Vagina (tissue), 2 donors: ENCODE measurements at places on chromosomes 6 and 20. TPM values are rescaled to one million over a fixed set of nuclear protein-coding genes. Genes with fewer than 3 reads are reported as not detected.

- no peak overlapping the region for H3K4me3 ChIP-seq
- DNase-seq, result no peak
- H3K4me1 ChIP-seq, result no peaks in the 10 kb centered on the region
Measured at GRCh38 chr6:165556116-165556843, 106.8 kb downstream of the PDE10A start.

GRCh38 chr6:53947780-53948179 is 153.0 kb downstream of the LRRC1 start:
- H3K27me3 ChIP-seq, result no peaks in the 10 kb centered on the region
- H3K36me3 ChIP-seq, result no peaks in the 10 kb centered on the region
- H3K4me1 ChIP-seq, result peaks cover 7% of the 10 kb centered on the region
- H3K27ac ChIP-seq, result no peak overlapping the region
- H3K4me3 ChIP-seq, result no peak overlapping the region

DNA sequence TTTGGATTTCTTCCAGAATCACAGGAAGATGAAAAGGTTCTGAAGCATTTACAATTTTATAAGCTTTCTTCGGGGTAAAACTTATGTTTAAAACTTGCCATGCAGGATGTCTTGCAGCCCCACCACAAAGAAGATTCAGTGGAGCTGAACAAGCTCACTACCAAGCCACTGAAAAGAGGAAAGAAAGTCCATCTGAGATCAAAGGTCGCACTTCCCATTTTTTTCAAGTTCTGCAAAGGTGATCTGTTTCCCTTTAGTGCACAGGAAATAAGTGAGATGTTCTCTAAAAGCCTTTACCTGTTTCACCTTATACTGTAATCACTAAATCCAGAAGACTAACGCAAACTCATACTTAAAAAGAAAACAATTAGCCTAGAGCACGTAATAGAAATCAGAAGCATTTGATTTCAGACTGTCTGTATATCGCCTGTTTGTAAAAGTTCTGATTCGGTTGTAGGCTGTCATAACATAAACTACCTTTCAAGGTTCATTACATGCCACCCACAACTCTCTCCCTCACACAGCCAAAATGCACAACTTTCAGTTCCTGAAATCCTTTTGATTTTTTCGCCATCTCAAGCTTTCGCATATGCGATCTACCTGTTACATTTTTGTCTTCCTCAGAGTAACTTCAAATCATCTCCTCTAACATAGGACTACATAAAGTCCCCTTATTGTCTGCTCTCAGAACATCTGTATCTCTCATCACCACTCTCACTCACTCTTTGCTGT is 1.8 kb downstream of the ECHDC1 start:
- DNase-seq, result no peak
- peak overlapping the region; percentile 69 for H3K4me3 ChIP-seq
- H3K27ac ChIP-seq, result peak overlapping the region; percentile 83
- peaks cover 53% of the 10 kb centered on the region for H3K4me1 ChIP-seq

DNA sequence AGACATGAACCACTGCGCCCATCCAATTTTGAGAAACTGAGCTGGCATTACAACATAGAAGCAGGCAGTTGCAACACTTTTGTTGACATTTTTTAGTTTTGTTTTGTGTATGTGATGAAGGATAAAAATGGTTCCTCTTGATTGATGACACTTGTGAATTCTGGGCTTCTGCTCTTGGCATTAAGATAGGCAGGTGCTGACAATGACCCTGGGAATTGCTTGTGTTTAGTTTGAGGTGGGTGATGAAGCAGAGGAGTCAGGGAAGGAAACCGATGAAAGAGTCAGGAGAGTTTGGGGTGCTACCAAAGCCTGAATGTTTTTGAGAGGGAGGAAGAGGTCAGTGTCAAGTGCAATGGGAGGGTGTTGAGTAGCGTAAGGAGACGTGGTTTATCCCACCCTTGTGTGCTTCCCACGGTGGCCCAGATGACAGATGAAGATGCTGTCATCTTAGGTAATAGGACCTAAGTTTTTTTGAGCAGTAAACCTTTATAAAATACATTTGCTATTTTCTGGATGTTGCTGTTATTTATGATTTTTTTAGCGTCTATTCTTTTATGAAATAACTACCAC is 19.4 kb downstream of the CDS2 start:
- no peaks in the 10 kb centered on the region for H3K36me3 ChIP-seq
- no peak overlapping the region for H3K27ac ChIP-seq
- peaks cover 57% of the 10 kb centered on the region for H3K4me1 ChIP-seq
- H3K4me3 ChIP-seq, result no peak overlapping the region
- DNase-seq, result no peak

DNA sequence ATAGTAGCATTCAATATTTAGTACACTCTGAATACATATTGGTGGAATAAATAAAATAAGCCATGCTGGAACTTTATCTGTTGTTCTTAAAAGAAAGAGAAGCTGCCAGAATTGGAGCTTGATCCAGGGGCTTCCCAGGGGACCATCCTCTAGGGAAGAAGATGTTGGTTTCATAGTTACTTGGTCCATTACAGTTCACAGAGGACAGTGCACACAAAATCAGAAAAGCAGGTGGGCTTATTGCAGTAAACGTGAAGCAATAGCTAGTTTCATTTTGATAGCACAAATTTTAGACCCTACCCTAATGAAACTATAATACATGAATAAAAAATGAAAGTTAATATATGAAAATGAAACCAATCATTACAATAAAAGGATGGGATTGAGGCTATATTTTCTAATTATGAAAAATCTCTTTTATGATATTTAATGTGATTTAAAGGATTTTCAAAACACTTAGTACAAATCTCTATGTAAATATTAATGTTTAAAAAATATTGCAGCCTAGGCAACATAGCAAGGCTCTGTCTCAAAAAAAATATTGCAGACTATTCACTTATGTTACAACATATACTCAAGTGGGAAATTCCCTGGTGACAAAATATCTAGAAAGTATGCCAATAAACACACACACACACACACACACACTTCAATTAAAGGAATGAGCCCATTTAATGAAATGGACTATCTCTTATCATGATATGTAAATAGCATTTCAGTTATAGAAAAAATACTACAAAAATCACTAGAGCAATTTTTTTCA is 227.0 kb upstream of the MARCKS start:
- no peak for DNase-seq
- H3K4me1 ChIP-seq, result peaks cover 45% of the 10 kb centered on the region
- H3K27ac ChIP-seq, result peak overlapping the region; percentile 27

DNA sequence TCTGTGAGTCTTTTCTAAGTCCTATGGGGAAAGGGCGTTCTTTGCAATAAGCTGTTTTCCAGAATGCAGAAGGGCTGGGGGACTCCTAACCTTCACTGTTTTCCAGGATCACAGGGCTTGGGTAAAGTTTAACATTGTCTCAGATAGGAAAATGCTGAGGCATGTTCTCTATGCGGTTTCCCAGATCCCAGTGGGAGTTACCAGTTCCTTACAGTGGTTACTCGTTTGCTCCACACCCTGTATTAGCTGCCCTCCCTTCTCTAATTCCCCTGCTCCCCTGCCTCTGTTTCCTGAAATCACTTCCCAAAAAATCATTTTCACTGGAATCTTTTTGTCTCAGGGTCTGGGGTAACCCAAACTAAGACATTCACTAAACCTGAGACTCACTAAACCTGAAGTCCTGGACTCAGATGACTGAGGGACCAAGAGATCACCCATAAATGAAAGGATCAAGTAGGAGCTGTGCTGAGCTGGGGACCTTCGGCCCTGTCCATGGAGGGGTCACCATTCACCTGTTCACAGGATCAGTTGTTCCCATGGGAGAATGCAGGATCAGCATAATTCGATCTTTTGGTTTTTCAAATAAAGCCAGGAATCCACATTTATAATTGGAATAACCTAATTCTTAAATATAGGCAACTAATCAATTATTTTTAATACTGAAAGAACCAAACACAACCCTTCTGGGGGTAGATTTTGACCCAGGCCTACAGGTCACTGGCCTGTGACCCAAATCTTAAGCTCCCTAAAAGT is 76.2 kb downstream of the ISM1 start:
- H3K4me1 ChIP-seq, result no peaks in the 10 kb centered on the region
- H3K36me3 ChIP-seq, result no peaks in the 10 kb centered on the region
- no peak overlapping the region for H3K4me3 ChIP-seq
- DNase-seq, result no peak
- no peak overlapping the region for H3K27ac ChIP-seq
- no peaks in the 10 kb centered on the region for H3K27me3 ChIP-seq

DNA sequence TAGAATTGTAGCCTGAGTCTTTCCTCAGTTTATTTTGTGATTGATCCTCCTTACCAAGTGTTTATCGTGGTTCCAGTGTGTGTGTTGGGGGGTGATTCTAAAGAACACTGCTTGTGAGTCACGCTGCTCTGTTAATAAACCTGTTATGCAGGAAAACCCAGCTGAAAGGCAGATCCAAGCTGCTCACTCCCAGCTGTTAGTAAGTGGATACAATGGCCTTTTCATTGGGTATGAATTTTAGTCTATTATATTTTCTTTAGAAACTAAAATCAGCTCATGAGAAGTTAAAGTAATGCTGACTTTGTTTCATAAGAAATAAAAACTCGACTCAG is 12.2 kb upstream of the DSTN start:
- H3K4me1 ChIP-seq, result peaks cover 30% of the 10 kb centered on the region
- H3K27ac ChIP-seq, result peak overlapping the region; percentile 81
- H3K36me3 ChIP-seq, result no peaks in the 10 kb centered on the region
- H3K27me3 ChIP-seq, result no peaks in the 10 kb centered on the region

- no peaks in the 10 kb centered on the region for H3K36me3 ChIP-seq
- H3K27ac ChIP-seq, result no peak overlapping the region
- DNase-seq, result no peak
- no peaks in the 10 kb centered on the region for H3K27me3 ChIP-seq
Measured at GRCh38 chr20:18650224-18650623, 62.4 kb downstream of the DTD1 start.

GRCh38 chr6:139549561-139550070 is 175.2 kb upstream of the CITED2 start:
- H3K4me3 ChIP-seq, result no peak overlapping the region
- H3K4me1 ChIP-seq, result no peaks in the 10 kb centered on the region
- no peak for DNase-seq
- no peaks in the 10 kb centered on the region for H3K27me3 ChIP-seq

- no peak overlapping the region for H3K27ac ChIP-seq
- H3K4me1 ChIP-seq, result no peaks in the 10 kb centered on the region
- no peak for DNase-seq
- no peak overlapping the region for H3K4me3 ChIP-seq
- no peaks in the 10 kb centered on the region for H3K27me3 ChIP-seq
Measured at GRCh38 chr6:111210194-111210728, 123.0 kb downstream of the SLC16A10 start.

Gene HLA-DQA1
- total RNA-seq, result 7.4 TPM

Gene HTR1E
- not detected for total RNA-seq

Gene CPNE5
- 6.6 TPM for total RNA-seq

Gene SNAP25
- total RNA-seq, result 5.6 TPM
